Tibial nerve (tissue), 4 donors: ENCODE measurements at places on chromosomes 11 and 22.
A peak's percentile ranks its signal among the peaks of the same experiment; 100 is the strongest.

GRCh38 chr11:72535194-72535547 lies 100.8 kb upstream of the CLPB start:
- DNase-seq, result no peak
- H3K36me3 ChIP-seq, result no peaks in the 10 kb centered on the region
- H3K27ac ChIP-seq, result no peak overlapping the region
- peaks cover 7% of the 10 kb centered on the region for H3K27me3 ChIP-seq
- no peak overlapping the region for H3K4me3 ChIP-seq

GRCh38 chr11:33941637-33942160 lies 49.8 kb upstream of the LMO2 start:
- H3K27me3 ChIP-seq, result no peaks in the 10 kb centered on the region
- H3K36me3 ChIP-seq, result no peaks in the 10 kb centered on the region
- H3K4me3 ChIP-seq, result no peak overlapping the region

GRCh38 chr11:79156031-79156430 lies 284.8 kb downstream of the TENM4 start:
- no peak for DNase-seq
- no peak overlapping the region for H3K4me3 ChIP-seq
- H3K27ac ChIP-seq, result no peak overlapping the region
- H3K36me3 ChIP-seq, result no peaks in the 10 kb centered on the region
- no peaks in the 10 kb centered on the region for H3K27me3 ChIP-seq

- H3K27ac ChIP-seq, result no peak overlapping the region
- no peaks in the 10 kb centered on the region for H3K27me3 ChIP-seq
- no peaks in the 10 kb centered on the region for H3K36me3 ChIP-seq
- DNase-seq, result no peak
- no peak overlapping the region for H3K4me3 ChIP-seq
These were observed 43.1 kb downstream of the FDX1 start for GRCh38 chr11:110472858-110473257.

DNA sequence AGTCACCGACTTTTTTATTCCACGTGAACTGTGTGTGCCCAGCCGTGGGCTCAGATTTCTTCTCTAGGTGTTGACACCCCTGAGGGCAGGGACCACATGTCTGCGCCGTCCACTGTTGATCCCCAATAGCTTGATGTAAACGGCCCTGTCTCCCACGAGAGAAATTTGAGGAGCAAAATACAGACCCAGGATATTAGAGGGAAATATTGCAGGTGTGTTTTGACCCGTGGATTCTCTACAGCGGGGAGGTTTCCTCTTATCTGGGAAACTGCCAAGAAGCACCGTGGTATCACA lies 437.5 kb downstream of the TBC1D22A start:
- H3K4me1 ChIP-seq, result peaks cover 7% of the 10 kb centered on the region
- H3K27me3 ChIP-seq, result no peaks in the 10 kb centered on the region
- no peak for DNase-seq
- H3K27ac ChIP-seq, result no peak overlapping the region
- H3K4me3 ChIP-seq, result no peak overlapping the region

DNA sequence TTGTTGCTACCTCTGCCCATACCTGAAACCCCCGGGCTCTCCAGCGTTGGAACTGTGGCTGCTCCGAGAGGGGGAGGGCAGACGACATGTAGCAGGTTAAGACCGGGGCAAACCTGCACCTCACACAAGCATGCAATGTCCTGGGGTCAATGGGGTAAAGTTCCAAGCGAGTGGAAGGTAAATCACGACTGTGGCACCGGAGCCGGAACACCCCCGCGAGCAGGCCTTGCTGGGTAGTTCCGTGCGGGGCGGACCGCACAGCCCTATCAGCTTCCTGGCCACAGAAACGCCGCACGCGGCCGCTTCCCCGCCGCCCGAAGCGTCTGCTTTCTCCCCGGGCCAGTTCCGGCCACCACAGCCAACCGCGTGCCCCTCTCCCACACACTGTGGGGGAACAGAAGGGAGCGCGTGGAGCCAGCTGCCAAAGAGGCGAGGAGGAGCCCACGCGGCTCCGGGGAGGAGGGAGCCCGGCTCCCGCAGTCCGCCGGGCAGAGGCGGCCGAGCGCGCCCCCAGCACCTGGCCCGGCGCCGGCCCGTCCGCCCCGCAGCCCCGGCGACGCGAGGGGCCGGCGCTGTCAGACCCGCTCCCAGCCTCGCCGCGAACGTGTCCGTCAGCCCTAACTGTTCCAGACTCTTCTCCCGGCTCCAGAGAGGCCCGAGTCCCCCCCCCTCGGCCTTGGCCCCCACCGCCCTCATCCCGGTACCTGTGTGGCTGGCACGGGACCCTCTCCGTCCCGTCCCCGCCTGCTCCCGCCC lies 1.6 kb downstream of the SPTBN2 start:
- no peak for DNase-seq
- peak overlapping the region; percentile 50 for H3K27ac ChIP-seq
- peaks cover 24% of the 10 kb centered on the region for H3K27me3 ChIP-seq
- peaks cover 8% of the 10 kb centered on the region for H3K4me1 ChIP-seq
- H3K36me3 ChIP-seq, result no peaks in the 10 kb centered on the region
- H3K4me3 ChIP-seq, result peak overlapping the region; percentile 63

DNA sequence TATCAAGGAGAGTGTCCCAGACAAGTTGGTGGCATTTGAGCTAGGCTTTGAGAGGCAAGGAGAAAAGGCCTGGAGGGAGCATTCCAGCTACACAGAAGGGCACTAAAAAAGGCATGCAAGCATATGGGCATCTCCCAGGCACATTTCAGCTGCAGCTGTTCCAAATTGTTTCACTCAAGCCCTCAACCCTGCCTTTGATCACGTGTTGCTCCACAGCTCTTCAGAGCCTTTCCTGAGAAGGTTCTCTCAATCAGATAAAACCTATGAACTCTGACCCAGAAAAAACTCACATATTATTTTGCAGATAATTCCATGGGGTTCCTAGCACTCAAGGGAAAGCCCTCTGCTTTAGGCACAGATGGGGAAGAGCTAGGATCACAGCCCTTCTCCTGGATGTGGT lies 24.4 kb upstream of the HSPA8 start:
- DNase-seq, result no peak
- H3K4me1 ChIP-seq, result no peaks in the 10 kb centered on the region
- H3K27ac ChIP-seq, result no peak overlapping the region
- no peaks in the 10 kb centered on the region for H3K36me3 ChIP-seq
- no peaks in the 10 kb centered on the region for H3K27me3 ChIP-seq

GRCh38 chr11:69395287-69395686 lies 86.2 kb upstream of the LINC01488 start:
- DNase-seq, result no peak
- no peak overlapping the region for H3K4me3 ChIP-seq
- H3K27ac ChIP-seq, result no peak overlapping the region
- H3K36me3 ChIP-seq, result no peaks in the 10 kb centered on the region

- DNase-seq, result no peak
- H3K27ac ChIP-seq, result no peak overlapping the region
- no peak overlapping the region for H3K4me3 ChIP-seq
- H3K27me3 ChIP-seq, result no peaks in the 10 kb centered on the region
These were observed 812.2 kb downstream of the BRD1 start for GRCh38 chr22:49015459-49015858.

- no peak overlapping the region for H3K27ac ChIP-seq
- DNase-seq, result no peak
- no peaks in the 10 kb centered on the region for H3K4me1 ChIP-seq
- no peaks in the 10 kb centered on the region for H3K36me3 ChIP-seq
These were observed 87.4 kb downstream of the IGLL5 start for GRCh38 chr22:22974795-22975580.

DNA sequence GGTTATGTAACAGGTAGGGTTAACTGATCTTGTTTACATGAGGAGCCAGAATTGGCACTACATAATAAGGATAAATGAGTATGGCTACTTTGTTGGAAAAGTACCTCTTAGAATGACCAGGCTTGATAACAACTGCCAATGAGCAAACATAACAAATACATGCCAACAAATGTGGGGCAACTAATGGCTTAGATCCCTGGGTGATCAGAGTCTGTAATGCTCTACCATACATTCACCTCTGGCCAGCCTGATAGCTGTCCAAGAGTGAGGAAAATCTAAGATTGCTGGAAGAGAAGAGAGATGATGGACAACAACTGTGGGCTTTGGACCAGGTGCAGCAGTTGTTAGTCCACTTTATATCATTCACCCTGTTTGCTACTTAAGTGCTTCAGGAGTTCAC lies 1025.0 kb downstream of the NTM start:
- no peaks in the 10 kb centered on the region for H3K4me1 ChIP-seq
- H3K27ac ChIP-seq, result no peak overlapping the region
- DNase-seq, result no peak
- H3K36me3 ChIP-seq, result no peaks in the 10 kb centered on the region

GRCh38 chr11:82996966-82997606 lies 74.6 kb downstream of the RAB30 start:
- H3K4me1 ChIP-seq, result peaks cover 11% of the 10 kb centered on the region
- no peak overlapping the region for H3K4me3 ChIP-seq
- H3K36me3 ChIP-seq, result no peaks in the 10 kb centered on the region
